CD14-positive monocyte (primary cell): ENCODE measurements at places on chromosomes 7 and 10. TPM values are rescaled to one million over a fixed set of nuclear protein-coding genes. Genes with fewer than 3 reads are reported as not detected.

PAX4 gene
- polyA plus RNA-seq = not detected

OPALIN gene
- not detected for polyA plus RNA-seq

FKBP9 gene
- polyA plus RNA-seq = 5.6 and 8.2 TPM in 2 replicates

KCND2 gene
- not detected for polyA plus RNA-seq

TASOR2 gene
- polyA plus RNA-seq = 3.2 TPM

FGFBP3 gene
- 0.45 and 0.47 TPM in 2 replicates for polyA plus RNA-seq

ARHGEF5 gene
- not detected for polyA plus RNA-seq

EMX2 gene
- polyA plus RNA-seq = not detected

PGAM1 gene
- polyA plus RNA-seq = 498 TPM

DNA2 gene
- polyA plus RNA-seq = 0.66 and 0.99 TPM in 2 replicates

SLC29A3 gene
- polyA plus RNA-seq = 28.4 TPM

MMRN2 gene
- polyA plus RNA-seq = not detected

DNA sequence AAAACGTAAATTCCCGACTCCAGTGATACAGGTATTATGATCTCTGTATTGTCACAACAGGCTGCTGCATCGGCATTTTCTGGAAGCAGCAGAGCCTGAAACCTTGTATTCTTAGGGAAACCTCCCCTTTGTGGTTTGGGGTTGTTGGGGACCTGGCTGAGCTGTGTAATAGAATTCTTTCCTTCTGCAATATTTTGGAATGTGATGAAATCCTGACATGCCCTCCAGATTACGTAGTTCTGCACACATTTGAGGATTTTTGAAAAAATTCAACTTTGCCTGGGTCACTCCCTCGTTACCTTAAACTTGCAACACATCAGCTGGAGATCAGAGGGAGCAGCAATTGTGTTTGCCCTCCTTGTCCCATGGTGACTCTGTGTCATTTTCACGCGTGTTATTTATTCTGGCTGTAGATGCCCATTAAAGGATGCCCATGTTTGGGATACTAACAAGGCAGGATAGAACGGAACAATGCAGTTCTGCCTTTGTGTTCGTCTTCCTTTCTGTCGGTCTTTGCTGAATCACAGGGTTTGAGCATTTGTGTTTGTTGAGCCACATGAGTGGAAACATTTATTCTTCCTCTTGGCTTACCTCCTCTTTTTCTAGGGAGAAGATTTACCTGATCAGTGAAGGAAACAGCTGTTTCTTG is 181.7 kb downstream of the TCF7L2 start:
- DNase-seq = no peak

- no peak for DNase-seq
Observed at GRCh38 chr10:131944976-131945695, 36.6 kb downstream of the BNIP3 start.

- DNase-seq = no peak
Observed at GRCh38 chr10:91589658-91590035, 43.2 kb downstream of the PPP1R3C start.

GRCh38 chr10:17883621-17884020 is 68.1 kb upstream of the SLC39A12 start:
- DNase-seq = no peak

DNA sequence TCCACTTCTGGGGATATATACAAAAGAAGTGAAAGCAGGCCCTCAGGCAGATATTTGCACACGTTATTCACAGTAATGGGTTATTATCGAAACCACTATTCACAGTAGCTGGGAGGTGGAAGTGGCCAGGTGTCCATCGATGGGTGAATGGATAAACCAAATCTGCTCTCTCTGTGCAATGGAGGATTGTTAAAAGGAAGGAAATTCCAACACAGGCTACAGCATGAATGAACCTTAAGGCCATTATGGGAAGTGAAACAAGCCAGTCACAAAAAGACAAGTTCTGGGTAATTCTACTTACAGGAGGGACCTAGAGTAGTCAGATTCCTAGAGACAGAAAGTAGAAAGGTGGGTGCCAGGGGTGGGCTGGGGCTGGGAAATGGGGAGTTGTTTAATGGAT is 48.5 kb upstream of the BHLHA15 start:
- peak; percentile 73 for DNase-seq

DNA sequence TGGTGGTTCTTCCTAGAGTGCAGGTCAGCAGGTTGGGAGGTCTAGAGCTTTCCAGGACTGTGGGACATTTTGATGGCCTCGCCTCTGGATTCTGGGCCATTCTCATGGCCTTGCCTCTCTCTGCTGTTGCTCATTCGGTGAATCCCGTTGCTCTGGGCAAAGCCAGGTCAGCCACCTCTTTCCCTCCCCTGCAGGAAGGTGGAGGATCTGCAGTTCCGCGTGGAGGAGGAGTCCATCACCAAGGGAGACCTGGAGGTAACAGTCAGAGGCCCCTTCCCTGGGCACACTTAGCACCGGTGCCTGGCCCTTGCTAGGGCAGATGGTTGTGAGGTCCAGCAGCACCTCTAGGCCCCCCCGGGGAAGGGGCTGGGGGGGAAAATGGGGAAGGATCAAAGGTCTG is 74.9 kb downstream of the CLIP2 start:
- no peak for DNase-seq

GRCh38 chr7:29950480-29950879 is 39.1 kb downstream of the SCRN1 start:
- DNase-seq = no peak

GRCh38 chr10:89915968-89916367 is 214.6 kb downstream of the KIF20B start:
- DNase-seq = no peak

GRCh38 chr10:104339469-104340110 is 1.3 kb upstream of the ITPRIP start:
- peak; percentile 85 for DNase-seq

- DNase-seq = no peak
Observed at GRCh38 chr10:121910673-121911420, 17.0 kb downstream of the ATE1 start.

GRCh38 chr7:46198701-46199100 is 277.6 kb upstream of the IGFBP3 start:
- no peak for DNase-seq

GRCh38 chr7:81487516-81487915 is 282.3 kb downstream of the HGF start:
- peak; percentile 78 for DNase-seq

- no peak for DNase-seq
Observed at GRCh38 chr7:115233809-115234208, 311.9 kb downstream of the MDFIC start.

GRCh38 chr7:3437467-3437866 is 136.4 kb downstream of the SDK1 start:
- no peak for DNase-seq

DNA sequence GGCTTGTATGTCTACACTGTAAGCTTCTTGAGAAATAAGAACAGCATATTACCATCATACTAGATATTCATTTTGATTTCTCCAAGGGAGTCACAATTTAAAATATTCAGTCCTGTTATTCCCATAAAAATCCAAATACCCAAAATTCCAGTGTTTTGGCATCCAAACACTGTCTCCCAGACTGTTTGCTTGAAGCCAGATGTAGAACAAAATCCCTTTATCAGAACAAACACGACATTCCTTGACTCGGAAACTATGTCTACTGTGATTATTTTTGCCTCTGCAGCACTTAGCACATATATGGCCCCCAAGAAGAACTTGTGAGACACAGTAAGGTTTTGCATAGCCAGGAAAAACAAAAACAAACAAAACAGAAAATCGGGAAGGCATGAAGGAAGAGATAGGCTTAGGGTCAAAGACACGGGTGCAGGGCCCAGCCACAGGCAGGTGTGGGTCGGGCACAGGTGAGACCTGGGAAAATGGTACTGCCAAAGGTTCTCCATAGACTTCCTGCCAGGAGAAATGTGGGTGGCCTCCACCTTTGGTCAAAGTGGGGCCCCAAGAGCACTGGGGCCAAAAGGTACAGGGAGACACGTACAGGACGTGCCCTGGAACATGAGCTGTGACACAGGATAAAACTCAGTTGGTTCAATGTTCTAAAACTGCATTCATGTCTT is 36.5 kb downstream of the CPXM2 start:
- no peak for DNase-seq

DNA sequence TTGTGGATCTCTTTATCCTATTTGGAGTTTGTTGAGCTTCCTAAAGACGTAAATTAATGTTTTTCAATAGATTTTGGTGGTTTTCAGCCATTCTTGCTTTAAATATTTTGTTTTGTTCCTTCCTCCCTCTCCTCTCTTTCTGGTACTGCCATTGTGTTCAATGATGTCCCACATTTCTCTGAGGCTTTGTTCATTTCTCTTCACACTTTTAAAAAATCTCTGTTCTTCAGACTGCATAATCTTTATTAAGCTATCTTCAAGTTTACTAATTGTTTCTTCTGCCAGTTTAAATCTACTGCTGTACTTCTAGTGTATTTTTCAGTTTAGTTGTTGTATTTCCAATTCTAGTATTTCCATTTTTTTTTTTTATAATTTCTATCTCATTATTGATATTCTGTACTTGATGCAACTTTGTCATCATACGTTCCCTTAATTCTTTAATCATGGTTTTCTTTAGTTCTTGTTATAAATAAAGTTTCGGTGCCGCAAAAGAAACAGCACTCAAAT is 45.6 kb upstream of the FZD9 start:
- DNase-seq = no peak

DNA sequence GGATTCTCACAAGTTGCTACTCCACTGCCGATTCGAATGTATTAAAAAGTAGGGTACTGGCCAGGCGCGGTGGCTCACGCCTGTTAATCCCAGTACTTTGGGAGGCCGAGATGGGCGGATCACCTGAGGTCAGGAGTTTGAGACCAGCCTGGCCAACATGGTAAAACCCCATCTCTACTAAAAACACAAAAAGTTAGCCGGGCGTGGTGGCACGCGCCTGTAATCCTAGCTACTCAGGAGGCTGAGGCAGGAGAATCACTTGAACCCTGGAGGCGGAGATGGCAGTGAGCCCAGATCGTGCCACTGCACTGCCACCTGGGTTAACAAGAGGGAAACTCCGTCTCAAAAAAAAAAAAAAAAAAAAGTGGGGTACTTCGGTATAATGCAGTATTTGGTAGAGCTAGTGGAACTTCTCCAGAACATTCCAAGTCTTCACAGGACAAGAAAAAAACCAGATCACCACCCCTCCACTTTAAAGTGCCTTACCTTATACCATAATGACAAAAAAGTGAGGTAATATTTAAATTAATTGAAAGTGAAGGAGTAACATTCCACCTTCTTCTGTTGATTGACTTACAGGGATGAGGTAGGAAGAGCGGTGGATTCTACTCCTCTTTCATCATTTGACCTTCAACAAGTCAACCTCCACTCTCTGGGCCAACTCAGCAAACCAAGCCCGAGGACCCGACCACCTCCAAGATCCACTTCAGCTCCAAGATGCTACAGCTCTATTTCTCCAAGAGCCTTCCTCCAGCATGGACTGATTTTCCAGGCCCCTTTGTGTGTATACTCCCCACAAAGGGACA is 2.0 kb downstream of the BAZ1B start:
- DNase-seq = no peak

DNA sequence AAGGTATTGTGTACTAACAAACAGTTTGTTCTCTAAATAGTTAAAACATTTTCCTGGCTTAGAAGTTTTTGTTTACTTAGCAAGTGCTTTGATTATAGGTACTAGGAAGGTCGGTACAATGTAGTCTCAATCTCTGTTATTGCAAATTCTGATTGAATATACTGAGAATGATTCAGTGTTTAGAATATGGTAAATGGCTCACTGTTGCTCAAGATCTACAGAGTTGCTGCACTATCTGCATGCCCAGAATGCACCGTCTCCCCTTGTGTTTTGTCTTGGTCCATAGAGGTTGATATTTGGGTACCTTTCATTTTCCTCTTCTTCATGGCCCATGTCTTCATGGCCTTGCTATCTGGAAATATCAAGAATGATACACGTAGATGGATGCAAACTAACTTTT is 99.6 kb downstream of the KLF6 start:
- DNase-seq = no peak
